ENCODE measurements at places on chromosomes 5 and 9.

DNA sequence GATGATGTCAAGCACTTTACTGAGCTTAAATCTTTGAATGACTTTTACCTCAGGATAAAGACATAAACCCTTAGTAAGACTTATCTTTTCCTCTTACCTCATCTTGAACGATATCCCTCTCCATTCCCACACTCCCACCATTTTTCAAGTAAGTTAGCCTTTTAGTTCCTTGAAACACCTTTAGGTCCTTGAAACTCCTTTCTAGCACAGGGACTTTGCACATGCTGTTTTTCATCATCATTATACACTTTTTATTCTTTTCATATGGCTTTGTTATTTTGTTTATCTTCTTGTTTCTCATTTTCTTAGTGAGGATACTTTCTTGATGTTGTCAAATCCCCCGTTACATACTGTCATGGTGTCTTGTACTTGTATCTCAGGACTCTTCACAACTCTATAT is 24.8 kb downstream of the YTHDC2 start:
- DNase-seq: no peak

- DNase-seq: peak; percentile 92
These were observed 180.3 kb downstream of the C9orf152 start for GRCh38 chr9:110027671-110028081.

DNA sequence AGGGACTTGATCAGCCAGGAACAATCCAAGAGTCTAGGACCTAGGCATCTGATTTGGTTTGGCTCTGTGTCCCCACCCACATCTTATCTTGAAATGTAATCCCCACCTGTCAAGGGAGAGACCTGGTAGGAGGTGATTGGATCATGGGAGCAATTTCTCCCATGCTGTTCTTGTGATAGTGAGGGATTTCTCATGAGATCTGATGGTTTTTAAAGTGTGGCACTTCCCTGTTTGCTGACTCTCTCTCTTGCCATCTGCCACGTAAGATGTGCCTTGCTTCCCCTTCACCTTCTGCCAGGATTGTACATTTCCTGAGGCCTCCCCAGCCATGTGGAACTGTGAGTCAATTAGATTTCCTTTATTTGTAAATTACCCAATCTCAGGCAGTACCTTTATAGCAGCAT is 201.7 kb upstream of the ACTBL2 start:
- peak; percentile 28 for DNase-seq

GRCh38 chr5:140608722-140609121 is 24.3 kb downstream of the CD14 start:
- no peak for DNase-seq

- DNase-seq: peak; percentile 72
These were observed 117.4 kb downstream of the SMARCA2 start for GRCh38 chr9:2132484-2133082.

- DNase-seq: no peak
These were observed 57.4 kb downstream of the IRF1 start for GRCh38 chr5:132433141-132433540.

- DNase-seq: no peak
These were observed 43.6 kb downstream of the BASP1 start for GRCh38 chr5:17261075-17261474.

- no peak for DNase-seq
These were observed 4.9 kb upstream of the KCNIP1 start for GRCh38 chr5:170498811-170499351.

DNA sequence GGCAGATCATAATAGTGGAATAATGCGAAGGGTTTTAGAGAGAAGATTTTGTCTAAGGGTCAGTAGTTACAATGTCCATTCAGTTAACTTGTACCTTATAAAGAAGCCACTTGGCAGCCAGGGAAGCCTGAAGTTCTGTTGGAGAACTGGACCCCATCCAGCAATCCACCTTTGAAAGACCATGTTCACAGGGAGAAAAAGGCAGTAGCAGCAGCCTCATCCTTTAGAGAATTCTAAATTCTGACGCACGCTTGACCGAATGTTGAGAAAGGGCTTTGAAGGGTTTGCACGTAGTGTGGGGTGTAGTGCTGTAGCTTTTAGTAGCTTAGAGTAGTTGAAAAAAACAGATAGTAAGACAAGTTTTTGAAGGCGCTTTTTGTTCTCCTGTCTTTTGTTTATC is 42.8 kb downstream of the MCCC2 start:
- DNase-seq: no peak

DNA sequence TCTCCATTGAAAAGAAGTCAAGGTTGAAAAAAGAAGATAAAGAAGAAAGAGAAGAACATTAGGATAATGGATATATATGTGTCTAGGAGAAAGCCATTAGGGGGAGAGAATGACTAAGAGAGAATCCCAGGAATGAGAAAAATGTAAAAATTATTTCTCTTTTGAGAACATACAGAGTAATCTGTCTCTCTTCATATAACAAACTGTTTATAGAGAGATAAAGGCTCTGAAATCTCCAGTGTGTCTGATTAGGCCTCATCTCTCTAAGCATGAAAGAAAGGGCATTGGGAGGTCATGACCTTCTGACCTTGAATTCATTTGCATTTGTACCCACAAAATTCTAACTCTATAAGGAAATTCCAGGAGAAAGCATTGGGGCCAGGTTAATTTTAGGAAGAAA is 3.5 kb upstream of the MPDZ start:
- DNase-seq: peak; percentile 40

- DNase-seq: peak; percentile 79
These were observed 232.1 kb downstream of the SH3GL2 start for GRCh38 chr9:17810728-17811571.

- no peak for DNase-seq
These were observed 7.9 kb upstream of the MED10 start for GRCh38 chr5:6386271-6386670.

DNA sequence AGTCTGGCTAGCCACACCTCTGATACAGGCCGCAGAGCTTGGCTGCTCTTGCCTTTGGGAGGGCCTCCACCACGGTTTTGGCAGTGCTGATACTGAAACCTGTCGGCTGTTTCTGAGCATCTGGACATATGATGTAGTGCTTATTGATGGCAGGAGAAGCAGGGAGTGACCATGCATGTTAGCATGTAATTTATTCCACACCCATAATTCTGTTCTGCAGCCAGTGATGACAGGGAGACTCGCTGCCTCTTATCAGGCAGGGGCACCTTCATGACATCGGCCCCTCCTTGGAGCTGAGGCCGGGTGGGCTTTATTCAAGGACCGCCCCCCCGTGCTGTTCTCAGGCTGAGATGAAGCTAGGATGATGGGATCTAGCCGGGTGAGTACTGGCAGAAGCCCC is 49.0 kb downstream of the OLFM1 start:
- DNase-seq: no peak

DNA sequence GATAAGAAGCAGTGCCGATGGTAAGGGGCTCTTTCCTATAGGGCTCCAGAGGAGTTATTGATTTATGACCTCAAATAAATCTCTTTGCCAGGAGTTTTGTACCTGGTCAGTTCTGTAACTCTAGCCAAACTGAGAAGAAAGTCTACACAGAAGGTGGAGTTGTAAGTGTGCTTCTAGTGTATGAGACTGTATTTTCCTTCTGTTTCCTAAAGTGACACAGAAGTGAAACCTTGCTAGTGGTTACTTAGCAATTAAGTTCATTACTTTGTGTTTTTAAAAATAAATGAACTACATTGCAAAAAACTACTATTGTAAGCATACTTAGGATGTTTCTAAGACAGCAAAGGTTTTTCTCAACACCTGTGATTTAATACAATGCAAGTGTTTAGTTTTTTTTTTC is 48.7 kb upstream of the ACTBL2 start:
- DNase-seq: no peak

- DNase-seq: no peak
These were observed 113.9 kb downstream of the C5orf15 start for GRCh38 chr5:133854554-133854953.

DNA sequence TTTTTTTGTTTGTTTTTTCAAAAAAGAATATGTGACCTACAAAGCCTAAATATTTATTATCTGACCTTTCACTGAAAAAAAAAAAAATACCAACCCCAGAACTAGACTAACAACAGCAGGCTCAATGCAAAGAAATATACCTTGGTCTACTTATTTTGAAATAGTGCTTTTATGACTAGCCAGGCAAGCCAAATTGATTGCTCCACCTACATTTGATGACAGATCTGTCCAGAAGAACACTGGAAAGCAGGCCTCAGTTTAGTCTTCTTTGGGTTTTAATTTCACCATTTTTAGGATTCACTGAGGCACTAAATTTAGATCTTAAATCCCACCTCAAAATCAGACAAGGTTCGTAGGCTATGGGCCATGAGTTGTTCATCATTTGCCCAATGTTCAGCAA is 97.3 kb downstream of the PLPP1 start:
- DNase-seq: no peak
